ENCODE measurements at places on chromosomes 7 and 10.
A peak's percentile ranks its signal among the peaks of the same experiment; 100 is the strongest.

DNA sequence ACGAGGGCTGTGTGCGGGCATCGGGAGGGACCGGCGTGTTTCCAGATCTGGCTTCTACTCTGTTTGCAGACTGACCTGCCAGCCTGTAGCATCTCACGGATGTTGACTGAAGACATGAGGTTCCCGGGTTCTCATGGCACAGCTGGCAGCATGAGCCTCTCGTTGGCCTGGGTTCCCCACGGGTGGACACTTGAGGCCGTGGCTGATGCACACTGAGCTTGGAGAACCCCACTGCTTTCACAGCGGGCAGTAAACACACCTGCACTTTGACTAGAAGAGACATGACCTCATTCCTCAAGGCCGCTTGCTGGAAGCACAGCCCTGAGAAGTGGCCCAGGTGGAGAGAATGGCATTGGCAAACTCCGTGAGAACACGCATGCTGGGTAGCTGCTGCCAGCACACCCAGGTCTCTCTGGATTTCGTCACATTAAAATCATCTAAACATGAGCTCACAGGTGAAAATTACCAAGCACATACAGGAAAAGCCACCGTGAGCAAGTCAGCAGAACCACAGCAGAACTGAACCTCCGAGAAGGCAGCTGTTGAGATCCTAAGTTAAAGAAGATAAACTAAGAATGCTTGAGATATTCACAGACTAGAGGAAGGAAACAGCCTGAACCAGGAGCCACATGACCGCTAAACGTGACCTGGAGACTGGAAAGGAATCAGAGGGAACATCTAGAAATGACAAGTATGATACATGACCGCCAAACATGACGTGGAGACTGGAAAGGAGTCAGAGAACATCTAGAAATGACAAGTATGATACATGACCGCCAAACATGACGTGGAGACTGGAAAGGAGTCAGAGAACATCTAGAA lies 32.5 kb downstream of the BNIP3 start:
- DNase-seq, result no peak

DNA sequence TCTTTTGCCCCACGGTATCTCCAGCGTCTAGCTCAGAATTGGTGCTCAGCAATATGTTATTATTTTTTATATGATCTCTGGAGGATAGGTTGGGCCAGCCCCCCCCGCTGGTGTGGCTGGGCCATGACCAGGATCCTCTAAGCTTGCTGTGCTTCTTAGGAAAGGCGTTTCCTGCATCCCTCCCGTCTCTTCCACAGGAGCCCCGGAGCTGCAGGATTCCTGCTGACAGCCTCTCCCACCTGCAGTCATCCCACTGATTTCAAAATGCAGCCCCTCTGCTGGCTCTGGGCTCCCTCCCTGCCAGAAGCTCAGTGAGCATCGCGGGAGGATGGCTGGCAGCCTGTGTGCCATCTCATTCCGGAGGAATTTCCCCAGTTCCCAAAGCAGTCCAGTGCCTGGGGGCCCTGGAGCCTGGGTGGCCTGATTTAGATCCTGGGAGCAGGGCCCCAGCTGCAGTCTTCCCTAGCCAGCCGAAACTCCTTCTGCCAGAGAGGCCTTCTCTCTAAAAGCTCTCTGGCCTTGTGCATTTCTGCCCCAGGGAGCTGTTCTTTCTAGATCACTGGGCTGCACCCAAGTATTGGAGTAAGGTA lies 21.8 kb upstream of the GOLGA7B start:
- DNase-seq, result no peak

DNA sequence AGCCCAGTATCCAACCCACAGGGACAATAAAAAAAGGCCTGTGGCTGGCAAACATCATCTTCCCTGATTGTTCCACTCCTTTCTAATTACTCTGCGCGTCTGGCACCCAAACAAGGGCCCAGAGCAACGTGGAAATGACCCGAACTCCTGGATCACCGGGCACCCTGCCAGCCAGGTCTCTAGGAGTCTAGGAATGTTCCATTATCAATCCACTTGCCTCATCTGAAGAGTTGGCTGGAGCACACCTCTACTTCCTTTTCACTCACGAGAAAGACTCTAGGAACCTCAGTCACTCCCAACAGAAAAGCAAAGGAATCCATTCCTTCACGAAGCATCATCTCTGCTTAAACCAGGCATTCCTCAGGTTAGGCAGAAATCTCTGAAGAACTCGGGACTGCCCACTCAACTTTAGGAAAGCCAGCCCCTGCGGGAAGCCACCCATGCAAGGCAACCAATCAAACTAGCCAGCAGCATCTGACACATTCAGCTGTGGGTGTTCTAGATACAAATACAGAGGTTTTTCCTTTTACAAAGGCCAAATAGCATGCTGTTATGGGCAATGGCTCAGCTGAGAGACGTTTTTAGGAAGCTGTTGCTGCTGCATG lies 37.7 kb downstream of the ATXN7L1 start:
- no peak for DNase-seq

GRCh38 chr7:155692317-155692716 lies 47.9 kb downstream of the RBM33 start:
- DNase-seq, result no peak

DNA sequence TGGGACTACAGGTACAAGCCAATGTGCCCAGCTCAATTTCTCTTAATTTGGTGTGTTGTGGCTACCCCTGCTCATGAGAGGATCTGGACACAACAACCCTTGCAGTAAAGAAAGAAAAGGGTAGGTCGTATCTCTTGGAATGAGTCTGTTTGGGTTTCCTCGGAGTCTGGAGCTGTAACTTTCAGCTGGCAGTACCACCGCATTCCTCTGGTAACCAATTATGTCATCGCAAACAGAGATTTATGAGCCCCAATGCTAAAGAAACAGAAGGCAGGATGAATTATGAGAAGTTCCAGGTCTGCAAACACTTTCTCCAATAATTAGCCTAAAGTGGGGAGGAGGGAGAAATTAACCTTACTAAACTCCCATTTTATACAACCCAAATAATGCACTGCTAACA lies 186.6 kb upstream of the NRP1 start:
- DNase-seq, result no peak

GRCh38 chr10:131088619-131089018 lies 222.9 kb downstream of the TCERG1L start:
- no peak for DNase-seq

DNA sequence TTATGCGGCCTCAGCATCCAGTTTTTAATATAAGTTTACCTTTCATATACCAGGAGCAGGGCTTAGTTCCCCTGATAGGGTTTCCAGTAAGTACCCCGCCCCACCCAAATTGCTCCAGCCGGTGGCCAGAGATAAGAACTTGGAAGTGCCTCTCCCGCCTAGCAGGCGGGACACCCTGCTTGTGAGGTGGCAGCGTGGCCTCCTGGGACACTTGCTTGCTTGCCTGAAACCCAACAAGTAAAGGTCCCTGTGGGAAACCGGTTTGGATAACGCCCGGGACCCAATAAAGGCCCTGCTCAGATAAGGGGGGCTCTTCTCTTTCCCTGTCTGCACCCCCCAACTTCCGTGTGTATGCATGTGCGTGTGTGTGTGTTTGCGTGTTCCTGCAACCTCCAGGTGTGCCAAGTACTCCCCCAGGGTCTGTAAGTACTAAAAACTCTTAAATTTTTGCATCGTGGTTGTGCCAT lies 154.3 kb downstream of the ARHGAP21 start:
- DNase-seq, result no peak

DNA sequence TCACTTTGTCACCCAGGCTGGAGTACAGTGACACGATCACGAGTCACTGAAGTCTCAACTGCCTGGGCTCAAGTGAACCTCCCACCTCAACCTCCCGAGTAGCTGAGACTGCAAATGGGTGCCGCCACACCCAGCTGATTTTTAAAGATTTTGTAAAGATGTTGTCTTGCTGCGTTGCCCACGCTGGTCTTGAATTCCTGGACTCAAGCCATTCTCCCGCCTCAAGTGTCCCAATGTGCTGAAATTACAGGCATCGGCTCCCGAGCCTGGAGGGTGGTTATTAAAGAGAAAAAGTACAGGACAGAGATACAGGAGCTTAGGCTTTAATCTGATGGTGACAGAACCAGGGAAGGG lies 55.1 kb downstream of the KCTD7 start:
- DNase-seq, result no peak

DNA sequence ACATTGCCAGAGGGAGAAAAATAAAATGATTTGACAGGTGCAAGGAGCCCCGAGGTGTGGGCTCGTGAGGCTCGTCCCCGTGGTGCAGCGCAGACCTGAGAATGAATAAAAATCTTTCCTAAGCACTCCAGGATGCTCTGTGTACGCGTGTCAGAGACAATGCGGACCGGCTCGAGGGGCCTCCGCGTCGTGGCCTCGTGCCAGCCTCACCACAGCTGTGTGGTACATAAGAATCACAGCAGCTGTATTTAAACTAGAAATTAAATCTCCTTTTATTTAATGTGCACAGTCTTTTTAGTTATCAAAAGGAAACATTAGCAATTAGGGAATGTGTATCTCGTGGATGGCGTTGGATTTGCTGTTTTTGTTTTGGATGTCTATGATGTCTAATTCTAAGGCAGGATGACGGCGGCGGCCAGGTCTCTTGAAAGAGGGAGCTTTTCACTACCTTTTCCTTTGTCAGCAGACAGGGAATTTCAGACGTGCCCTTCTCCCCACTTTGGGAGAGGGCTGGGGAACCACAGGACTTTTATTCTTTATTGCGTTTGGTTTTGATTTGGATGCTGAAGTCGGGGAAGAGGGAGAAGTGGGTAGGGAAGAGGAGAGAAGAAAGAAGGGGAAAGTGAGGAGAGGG lies 365.3 kb upstream of the SHH start:
- DNase-seq, result no peak

- no peak for DNase-seq
These were observed 10.9 kb upstream of the AOAH start for GRCh38 chr7:36735172-36735571.

DNA sequence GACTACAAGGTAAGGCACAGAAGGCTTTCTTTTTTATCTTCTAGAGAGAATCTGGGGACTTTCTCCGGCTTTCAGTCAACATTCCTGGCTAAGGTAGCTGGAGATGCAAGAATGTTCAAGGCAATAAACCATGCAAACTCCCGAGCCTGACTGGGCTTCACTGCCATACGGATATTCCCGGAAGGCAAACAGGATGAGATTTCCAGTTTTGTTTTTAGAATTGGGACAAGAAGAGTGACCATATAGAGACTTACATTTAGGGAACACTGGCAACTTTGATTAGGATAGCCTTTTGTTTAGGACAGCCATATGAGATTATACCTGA lies 269 bp downstream of the CALD1 start:
- DNase-seq, result no peak

GRCh38 chr7:72080865-72081510 lies 331.1 kb downstream of the CALN1 start:
- no peak for DNase-seq

DNA sequence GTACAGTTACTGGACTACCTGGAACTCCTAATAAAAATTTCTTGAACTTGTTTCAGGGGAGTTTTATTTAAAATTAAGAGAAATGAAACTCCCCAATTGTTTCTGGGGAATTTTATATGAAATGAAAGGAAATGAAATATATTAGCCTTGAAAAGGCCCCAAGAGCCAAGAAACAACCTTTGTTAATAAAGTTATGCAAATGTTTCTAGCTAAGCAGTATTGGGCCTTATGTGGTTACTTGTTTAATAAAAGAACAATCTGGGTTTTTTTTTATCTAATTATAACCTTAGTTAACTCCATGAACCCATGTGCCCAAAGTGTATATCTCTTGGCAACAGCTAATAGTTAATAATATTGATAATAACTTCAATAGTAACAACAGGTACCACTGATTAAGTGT lies 222.8 kb downstream of the EXOC4 start:
- no peak for DNase-seq

- peak; percentile 76 for DNase-seq
These were observed 180.2 kb upstream of the FZD8 start for GRCh38 chr10:35822316-35822715.

- no peak for DNase-seq
These were observed 5.8 kb downstream of the LIPJ start for GRCh38 chr10:88592381-88592780.

DNA sequence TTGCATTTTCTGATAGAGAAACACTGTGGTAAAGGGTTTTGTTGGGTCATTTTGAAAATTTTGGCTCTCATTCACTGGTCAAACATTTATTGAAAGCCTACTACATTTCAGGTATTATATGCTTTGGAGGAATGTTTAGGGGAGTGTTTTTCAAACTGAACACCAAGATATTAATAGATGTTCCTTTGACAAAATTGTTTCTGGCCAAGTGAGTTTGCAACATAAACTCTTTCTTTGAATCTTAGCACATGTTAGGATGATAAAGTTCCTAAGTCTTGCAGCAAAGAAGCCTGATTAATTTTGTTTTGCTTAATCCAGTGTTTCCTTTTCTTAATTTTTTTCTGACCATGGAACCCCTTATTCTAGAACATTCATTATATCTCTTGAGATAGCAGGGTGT lies 232.5 kb upstream of the PHYHIPL start:
- DNase-seq, result no peak

DNA sequence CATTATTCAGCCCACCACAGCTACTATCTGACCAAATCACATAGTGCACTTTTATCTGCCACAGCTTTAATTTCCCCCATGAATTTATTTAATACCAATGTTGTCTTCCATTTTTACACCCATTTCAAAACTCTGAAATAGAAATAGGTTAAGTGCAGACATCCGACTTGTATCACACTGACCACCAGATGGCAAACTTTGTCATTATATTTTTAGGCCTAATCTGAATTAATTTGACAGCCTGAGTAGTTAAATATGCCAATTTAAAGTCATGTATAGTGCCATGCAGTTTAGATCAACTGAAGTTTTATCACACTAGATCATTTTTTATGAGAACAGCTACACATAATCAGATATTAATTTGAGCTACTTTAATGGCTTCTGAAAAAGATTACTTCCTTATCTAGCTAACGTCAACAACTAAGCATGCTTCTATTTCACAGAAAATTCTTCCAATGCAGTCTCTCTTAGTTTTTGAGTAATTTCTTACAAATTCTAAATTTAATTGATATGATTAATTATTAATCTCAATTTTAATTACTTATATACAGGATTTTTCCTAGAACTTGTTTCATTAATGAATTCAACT lies 566.4 kb downstream of the GFRA1 start:
- DNase-seq, result no peak

DNA sequence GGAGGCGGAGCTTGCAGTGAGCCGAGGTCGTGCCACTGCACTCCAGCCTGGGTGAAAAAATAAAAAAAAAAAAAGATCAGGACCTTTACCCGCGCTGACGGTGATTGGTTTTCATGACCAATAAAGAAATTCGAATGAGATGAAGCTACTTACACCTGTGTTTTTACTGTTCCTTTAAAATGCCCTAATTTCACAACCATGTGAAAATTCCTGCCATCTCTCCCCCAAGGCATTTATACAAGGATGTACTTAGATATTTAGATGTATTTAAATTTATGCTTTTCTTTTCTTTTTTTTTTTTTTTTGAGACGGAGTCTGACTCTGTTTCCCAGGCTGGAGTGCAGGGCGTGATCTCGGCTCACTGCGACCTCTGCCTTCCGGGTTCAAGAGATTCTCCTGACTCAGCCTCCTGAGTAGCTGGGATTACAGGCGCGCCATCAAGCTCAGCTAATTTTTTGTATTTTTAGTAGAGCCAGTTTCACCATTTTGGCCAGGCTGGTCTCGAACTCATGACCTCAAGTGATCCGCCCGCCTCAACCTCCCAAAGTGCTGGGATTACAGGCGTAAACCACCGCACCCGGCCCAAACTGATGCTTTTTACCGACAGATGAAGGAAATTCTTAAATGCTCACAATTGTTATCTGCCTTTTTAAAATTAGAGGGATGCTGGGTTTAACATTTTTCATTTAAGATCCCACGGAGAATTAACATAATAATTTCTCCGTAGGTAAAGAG lies 3.1 kb upstream of the PHYH start:
- DNase-seq, result no peak

- no peak for DNase-seq
These were observed 194.1 kb downstream of the INHBA start for GRCh38 chr7:41508755-41509154.

Measured in D341Med (cell line).